ENCODE measurements at places on chromosomes 1 and 21.

GRCh38 chr1:6519491-6519934 is 28.0 kb upstream of the PLEKHG5 start:
- no peak for DNase-seq

GRCh38 chr1:154222518-154222917 is 1.8 kb downstream of the UBAP2L start:
- DNase-seq, result no peak

GRCh38 chr1:171798765-171799164 is 17.3 kb downstream of the METTL13 start:
- no peak for DNase-seq

GRCh38 chr1:183597656-183598347 is 7.5 kb upstream of the NCF2 start:
- DNase-seq, result no peak

DNA sequence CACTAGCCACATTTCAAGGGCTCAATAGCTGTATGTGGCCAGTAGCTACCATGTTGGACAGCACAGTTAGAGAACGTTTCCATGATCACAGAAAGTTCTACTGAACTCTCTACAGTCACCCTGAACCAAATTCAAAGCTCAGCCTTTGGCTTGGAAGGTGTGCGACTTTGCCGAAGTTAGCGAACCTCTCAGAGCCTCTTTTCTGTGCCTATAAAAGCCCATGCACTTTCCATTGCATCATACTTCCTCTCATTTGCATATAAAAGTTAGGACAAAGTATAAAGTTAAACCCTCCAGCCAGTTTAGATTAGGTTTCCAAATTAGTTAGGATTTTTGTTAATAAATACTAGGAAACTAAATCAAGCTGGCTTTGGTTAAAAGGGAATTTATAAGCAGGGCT is 4.7 kb upstream of the SLC1A7 start:
- no peak for DNase-seq

DNA sequence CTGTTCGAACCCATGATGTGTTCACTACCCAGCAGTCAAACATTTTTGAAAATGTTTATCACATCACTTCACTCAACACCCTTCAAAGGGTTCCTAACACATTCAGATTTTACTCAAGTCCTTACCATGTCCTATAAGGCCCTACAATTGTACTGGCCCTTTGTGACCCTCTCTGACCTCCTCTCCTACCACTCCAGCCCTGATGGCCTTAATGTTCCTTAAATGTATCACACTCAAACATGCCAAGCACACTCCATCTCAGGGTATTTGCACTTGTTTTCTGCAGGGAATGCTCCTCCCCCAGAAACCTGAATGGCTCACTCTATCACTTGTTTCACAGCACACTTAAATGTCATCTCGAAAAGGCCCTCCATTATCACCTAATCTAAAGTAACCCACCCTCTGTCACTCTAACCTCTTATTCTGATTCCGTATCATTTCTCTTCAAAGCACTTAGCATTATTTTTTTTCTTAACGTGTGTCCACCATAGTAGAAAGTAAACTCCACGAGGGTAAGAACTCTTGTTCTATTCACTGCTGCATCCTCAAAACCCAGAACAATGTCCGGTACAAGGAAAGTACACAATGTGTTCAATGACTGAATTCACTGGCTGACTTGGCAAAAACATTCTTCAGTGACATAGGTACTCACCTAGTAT is 7.3 kb downstream of the ARID4B start:
- no peak for DNase-seq

All from NCI-H1417 treated with DMSO at 0.1 percent for 48 hours (cell line).